CD4-positive, CD25-positive, alpha-beta regulatory T cell (primary cell): ENCODE measurements at places on chromosomes 4 and X. TPM values are rescaled to one million over a fixed set of nuclear protein-coding genes. Genes with fewer than 3 reads are reported as not detected.

GRCh38 chr4:3168029-3168428 is 80.9 kb upstream of the MSANTD1 start:
- no peak for DNase-seq

GRCh38 chrX:107861056-107861455 is 35.4 kb downstream of the MID2 start:
- no peak for DNase-seq

The RBMXL3 gene
- total RNA-seq, result not detected

DNA sequence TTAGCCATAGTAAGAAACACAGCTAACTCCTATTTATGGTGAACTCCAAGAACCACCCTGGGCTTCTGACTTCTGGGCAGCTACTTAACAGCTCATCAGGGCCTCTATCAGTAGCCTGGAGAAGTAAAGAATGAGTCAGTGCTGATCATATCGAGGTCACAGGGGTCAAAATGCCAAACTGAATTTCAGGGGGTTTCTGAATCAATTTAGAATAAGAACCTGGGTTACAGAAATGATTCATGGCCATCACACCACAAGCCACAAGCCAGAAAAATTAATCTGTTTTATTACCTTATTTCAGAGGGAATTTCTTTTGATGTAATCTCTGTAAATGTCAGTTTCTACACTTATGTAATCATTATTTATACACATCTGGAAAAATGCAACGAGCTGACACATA is 64.4 kb downstream of the CHST7 start:
- DNase-seq, result no peak

The GAGE12F gene
- not detected for total RNA-seq

The DUSP21 gene
- not detected for total RNA-seq

DNA sequence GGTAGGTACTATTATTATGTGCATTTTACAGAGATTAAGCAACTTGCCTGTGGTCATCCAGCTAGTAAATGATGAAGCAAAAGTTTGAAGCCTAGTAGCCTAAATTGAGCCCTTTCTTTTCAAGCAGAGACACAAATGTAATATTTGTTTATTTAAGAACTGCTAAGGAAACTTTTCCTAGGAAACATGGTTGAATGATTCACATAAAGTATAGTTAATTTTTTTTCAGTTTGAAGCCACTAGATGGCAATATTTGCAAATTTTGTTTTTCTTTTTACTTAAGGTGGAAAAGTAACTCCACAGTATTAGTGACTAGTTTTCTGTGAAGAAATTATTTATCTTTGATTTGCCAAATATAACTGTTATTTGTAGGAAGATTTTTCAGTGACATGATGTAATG is 52.8 kb upstream of the ANKRD17 start:
- DNase-seq, result no peak

- DNase-seq, result no peak
These were observed 69.4 kb downstream of the HCCS start for GRCh38 chrX:11180571-11180970.
